ENCODE measurements at places on chromosomes 11 and 22.

GRCh38 chr11:36258730-36259360, 30.4 kb downstream of the COMMD9 start:
- DNase-seq = peak; percentile 4

DNA sequence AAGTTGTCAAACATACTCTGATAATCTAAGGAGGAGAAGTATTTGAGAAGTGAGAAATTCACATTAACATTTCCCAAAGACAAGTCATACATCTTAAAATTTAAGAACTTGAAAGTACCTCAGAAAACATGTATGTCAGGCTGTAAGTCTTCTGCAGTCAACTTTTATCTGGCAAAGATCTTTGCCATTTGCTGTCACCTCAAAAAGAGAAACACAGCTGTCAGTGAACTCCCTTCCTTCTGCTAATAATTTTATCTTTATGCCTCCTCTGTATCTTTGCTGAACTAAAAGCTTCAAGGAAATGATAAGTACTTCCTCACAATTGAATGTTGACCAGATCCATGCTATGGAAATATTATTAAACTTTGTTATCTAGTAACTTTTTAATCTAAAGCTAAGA, 18.7 kb downstream of the TTC17 start:
- DNase-seq = no peak

- no peak for DNase-seq
Observed at GRCh38 chr11:122804161-122804560, 34.1 kb upstream of the CRTAM start.

- no peak for DNase-seq
Observed at GRCh38 chr22:35425971-35426800, 26.2 kb downstream of the MCM5 start.

- no peak for DNase-seq
Observed at GRCh38 chr11:134622458-134622857, 210.4 kb upstream of the B3GAT1 start.

- no peak for DNase-seq
Observed at GRCh38 chr11:73270016-73270854, 1.9 kb upstream of the P2RY6 start.

- no peak for DNase-seq
Observed at GRCh38 chr22:44647141-44647540, 54.9 kb upstream of the PRR5 start.

GRCh38 chr22:50114221-50115021, 24.6 kb downstream of the MOV10L1 start:
- no peak for DNase-seq

GRCh38 chr11:13841393-13841792, 121.1 kb upstream of the SPON1 start:
- DNase-seq = no peak

DNA sequence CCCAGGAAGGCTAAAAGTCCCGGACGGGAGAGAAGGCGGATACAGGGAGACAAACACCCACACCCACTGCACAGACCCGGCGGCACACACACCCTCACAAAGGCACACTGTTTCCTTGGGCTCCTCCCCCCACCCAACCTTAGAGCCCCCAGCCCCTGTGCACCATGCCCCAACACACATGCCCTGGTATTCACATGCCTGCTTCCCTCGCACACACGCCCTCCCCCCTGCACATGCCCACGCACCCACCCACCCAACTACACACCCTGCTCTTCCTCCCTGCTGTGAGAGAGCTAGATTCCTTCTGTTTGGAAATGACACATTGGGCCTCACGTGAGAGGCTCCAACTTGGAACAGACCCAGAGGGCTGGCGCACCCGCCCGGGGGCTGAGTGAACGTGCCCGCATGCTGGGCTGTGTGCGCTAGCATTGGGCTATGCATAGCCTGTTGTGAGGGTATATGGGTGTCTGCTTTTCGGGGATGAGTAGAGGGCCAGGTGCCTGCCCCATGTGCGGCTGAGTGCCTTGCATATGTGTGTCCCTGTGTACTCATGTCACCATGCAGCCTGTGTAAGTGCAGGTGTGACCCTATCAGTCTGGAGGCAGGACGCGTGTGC, 518 bp upstream of the CHRM1 start:
- no peak for DNase-seq

- DNase-seq = no peak
Observed at GRCh38 chr11:95985174-95985808, 61.4 kb upstream of the MTMR2 start.

GRCh38 chr11:127925475-127925874, 661.9 kb downstream of the ETS1 start:
- DNase-seq = no peak

- no peak for DNase-seq
Observed at GRCh38 chr11:121944556-121945230, 171.3 kb downstream of the BLID start.

DNA sequence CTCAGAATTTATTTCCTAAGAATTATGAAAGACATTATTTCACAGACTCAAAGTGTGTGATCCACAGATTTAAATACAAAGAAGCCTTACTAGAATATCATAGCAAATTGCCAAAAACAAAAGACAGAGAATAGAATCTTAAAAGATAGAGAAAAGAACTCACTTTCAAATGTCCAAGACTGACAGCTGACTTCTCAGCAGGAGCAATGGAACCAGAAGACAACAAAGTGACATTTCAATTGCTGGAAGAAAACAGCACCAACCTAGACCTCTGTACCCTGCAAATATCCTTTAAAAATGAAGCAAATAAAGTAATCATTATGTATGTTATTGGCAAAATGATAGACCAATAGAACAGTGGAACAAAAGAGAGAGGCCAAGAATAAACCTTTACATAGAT, 109.2 kb downstream of the TTC17 start:
- no peak for DNase-seq

DNA sequence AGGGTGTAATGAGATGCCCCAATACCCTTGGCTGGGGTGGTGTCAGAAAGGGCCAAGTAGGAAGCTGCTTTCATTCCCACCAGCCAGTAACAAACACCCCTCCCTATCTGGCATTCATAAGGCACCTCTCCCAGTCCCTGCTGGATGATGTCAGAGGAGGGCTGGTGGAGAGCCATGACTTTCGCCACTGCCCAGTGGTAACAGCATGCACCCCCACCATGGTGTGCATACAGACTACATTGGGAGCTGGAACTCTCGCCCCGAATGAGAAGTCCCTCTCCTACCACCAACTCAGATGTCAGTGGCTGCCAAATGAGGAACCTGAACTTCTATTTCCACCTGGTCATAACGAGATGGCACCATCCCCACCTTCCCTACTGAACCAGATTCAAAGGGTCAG, 73.3 kb downstream of the SGSM3 start:
- no peak for DNase-seq

DNA sequence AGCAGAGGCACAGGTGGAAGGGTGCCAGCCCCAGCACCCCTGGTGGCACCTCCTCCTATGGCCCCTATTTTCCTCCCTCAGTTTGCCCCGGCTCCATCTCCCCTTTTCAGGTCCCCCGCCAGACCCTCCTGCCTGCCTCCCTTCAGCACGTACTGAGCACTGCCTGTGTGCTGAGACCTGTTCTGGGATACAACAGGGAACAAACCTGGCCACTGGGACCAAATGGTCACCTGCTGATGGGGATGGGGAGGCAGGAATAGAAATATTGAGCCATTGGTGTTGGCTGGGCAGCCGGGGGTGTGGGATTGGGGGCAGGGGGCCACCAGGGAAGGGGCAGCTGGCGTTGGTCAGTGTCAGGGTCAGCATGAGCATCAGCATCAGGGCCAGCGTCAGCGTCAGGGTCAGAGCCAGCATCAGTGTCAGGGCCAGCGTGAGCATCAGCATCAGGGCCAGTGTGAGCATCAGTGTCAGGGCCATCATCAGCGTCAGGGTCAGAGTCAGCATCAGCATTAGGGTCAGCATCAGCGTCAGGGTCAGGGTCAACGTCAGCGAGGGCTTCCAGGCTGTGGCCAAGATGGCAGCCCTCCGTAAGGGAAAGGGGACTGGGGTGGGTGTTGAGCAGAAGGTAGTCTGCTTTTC, 7.5 kb downstream of the ZNF74 start:
- no peak for DNase-seq

- DNase-seq = no peak
Observed at GRCh38 chr22:19061471-19062138, 60.6 kb downstream of the DGCR2 start.

GRCh38 chr22:48944751-48945620, 882.7 kb downstream of the BRD1 start:
- no peak for DNase-seq

- no peak for DNase-seq
Observed at GRCh38 chr22:19737846-19738663, 14.7 kb downstream of the GP1BB start.

DNA sequence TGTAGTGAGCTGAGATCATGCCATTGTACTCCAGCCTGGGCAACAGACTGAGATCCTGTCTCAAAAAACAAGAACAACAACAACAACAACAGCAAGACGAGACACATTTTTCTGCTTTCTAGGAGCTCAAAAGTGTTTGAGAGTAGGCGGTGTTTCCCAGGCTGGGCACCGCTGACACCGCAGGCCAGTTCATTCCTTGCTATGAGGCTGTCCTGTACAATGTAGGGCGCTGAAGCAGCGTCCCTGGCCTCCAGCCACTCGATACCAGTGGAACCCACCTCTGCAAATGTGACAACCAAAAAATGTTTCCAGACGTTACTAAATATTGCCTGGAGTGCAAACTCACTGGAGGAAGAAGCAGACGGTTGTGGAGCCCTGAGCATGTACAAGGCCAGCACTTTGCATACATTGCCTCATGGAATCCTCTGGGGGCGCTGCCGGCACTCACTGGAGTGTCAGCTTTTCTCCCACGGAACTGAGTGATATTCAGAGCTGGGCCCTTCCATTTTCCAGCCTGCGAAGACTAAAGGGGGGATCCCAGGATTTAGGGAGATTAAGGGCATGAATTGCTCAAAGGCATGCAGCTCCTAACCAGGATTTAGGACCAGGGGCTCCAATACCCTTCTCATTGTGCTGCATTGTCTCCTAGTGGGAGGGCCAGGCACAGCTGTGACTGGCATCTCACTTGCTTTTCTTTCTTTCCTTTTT, 5.8 kb upstream of the MIEF1 start:
- no peak for DNase-seq

DNA sequence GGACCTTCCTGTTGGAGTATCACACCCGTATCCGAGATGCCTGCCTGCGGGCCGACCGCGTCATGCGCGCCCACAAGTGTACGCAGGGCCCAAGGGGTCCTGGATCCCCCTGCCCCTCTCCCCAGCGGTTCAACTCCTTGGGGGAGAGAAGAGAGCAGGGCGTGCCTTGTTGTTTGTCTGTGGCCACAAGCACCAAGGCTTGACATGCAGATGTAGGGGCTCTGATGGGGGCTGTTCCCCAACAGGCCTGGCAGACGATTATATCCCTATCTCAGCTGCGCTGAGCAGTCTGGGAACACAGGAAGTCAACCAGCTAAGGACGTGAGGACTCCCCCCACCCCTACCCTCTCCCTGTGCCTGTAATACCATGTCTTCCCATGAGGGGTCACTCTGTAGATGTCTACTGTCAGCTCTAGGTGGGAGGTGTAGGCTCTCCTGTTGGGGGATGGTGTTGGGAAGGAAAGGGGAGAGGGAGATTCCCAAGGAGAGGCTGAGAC, 6.8 kb downstream of the CFL1 start:
- no peak for DNase-seq

DNA sequence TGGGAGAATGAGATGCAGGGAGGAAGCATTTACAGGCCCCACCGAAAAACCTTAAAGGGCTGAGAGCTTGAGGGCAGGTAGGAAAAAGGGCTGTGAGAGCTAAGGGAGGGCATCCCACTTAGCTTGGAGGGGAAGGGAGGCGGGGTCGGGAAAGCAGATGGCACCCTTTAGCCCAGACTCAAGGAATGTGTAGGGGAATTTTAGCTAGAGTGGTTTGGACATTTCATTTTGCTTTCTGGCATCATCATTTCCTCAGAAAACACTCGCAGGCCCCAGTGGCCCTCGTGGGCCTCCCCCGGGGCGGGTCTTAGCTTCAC, 846 bp upstream of the STIM1 start:
- DNase-seq = no peak

DNA sequence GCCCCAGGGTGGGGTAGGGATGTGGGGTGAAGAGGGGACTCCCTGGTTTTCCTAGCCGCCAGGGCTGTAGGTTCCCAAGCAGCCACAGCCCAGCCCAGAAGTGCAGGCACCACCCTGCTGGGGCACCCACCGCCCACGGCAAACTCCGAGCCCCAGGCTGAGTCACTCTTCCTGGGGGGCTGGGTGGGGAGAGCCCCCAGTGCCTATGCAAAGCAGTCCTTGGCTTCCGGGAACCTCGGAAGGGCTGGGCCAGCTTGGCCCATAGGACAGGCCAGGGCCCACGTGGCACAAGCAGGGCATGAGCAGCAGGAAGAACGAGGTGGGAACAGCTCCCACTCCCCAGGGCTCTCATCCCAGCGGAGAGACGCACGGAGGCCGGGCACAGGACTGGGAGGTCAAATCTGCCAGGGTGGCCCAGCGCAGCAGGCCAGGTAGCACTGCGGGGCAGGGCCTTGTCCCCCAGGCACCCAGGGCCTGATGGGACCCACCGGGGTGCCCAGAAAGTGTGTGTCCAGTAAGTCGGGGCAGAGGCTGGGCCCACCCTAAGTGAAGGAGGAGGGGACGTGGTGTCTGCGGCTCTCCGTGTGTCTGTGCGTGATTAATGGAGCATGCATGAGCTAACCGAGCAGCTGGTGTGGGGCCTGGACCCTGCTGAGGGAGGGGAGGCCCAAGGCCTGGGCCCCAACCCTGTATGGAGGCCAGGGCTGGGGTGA, 4.6 kb upstream of the IL17REL start:
- no peak for DNase-seq

GRCh38 chr11:90594658-90595057, 371.8 kb upstream of the CHORDC1 start:
- DNase-seq = no peak

GRCh38 chr11:32171445-32171844, 80.6 kb downstream of the RCN1 start:
- no peak for DNase-seq

DNA sequence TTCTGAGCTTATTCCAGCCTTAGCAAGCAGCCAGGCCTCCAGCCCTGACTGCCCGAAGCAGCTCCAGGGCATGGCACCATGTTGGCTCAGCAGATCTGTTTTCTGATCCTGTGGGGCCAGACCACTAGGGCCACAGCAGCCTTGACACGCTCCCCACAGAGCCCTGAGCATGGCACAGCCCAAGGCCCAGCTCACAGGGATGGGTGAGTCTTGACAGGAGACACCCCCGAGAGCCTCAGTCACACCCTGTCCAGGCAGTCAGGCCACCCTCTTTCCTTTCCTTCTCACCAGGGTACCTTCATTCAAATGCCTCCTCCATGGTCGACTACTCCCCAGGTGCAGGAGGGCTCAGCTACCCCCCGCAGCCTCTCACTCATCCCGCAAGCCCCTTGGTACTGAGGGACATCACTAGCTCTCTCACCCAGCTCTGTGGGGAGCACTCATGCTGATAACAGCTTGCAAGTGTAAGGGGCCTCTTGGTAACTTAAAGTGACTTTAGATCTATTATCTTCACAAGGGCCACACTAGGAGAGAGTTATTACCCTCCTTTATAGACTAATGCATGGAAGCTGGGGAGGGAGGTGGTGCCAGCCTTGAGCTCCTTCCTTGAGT, 3.9 kb upstream of the CDC42BPG start:
- no peak for DNase-seq

GRCh38 chr11:35427071-35427470, 7.7 kb upstream of the SLC1A2 start:
- no peak for DNase-seq

Data from activated CD8-positive, alpha-beta memory T cell treated with anti-CD3 and anti-CD28 coated beads for 48 hours (primary cell).